ENCODE measurements at places on chromosomes 2 and 18. TPM values are rescaled to one million over a fixed set of nuclear protein-coding genes. Genes with fewer than 3 reads are reported as not detected.
A peak's percentile ranks its signal among the peaks of the same experiment; 100 is the strongest.

DNA sequence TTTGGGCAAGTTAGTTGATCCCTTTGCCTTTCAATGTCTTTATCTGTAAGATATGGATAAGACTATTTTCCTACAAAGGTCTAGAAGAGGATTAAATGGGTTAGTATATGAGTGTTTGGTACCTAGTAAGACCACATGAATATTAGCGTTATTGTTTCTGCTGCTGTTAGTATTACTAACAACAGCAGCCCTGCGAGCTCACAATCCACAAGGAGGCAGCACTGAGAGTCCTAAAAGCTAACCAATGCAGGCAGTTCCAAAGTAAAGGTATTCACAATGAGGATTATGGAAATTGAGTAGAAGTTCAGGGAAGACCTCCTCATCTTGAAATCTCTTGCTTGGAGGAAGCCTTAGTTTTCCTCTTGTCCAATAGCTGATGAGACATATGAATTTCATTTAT is 248.9 kb downstream of the TDRD15 start:
- H3K27me3 ChIP-seq = peaks cover 2% of the 10 kb centered on the region
- H3K4me1 ChIP-seq = no peaks in the 10 kb centered on the region
- DNase-seq = peak; percentile 12
- H3K4me3 ChIP-seq = no peak overlapping the region

Gene CABLES1
- 3.7 TPM for total RNA-seq

DNA sequence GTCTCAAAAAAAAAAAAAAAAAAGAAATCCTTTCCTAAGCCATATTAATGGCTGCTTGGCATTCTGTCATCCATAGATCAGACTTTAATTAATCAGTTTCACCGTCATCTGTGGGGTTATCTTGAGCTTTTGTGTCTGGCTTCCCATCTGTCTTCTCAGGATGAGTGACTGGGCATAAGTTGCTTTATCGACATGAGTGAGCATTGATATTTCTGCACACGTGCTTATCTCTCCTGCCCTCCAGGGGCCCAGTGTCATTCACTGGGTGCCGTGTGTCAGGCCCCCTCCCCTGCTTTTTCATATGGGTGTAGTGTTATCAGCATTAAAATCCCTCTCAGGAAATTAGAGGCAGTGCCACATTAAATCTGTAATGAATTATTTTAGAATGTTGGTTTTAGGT is 65.6 kb downstream of the SH3BP4 start:
- no peak overlapping the region for H3K4me3 ChIP-seq
- H3K27ac ChIP-seq = no peak overlapping the region
- no peak for DNase-seq
- H3K36me3 ChIP-seq = no peaks in the 10 kb centered on the region

GRCh38 chr2:53515435-53516332 is 251.9 kb upstream of the CHAC2 start:
- H3K27ac ChIP-seq = no peak overlapping the region
- H3K36me3 ChIP-seq = no peaks in the 10 kb centered on the region
- H3K4me3 ChIP-seq = no peak overlapping the region
- DNase-seq = no peak
- no peaks in the 10 kb centered on the region for H3K27me3 ChIP-seq

GRCh38 chr18:25298853-25299274 is 53.1 kb downstream of the ZNF521 start:
- no peaks in the 10 kb centered on the region for H3K4me1 ChIP-seq
- H3K4me3 ChIP-seq = no peak overlapping the region
- H3K36me3 ChIP-seq = no peaks in the 10 kb centered on the region
- no peak for DNase-seq
- H3K27ac ChIP-seq = no peak overlapping the region
